ENCODE measurements at places on chromosomes 6 and 20.

GRCh38 chr20:56506103-56506502 is 18.4 kb upstream of the FAM209A start:
- DNase-seq, result no peak

DNA sequence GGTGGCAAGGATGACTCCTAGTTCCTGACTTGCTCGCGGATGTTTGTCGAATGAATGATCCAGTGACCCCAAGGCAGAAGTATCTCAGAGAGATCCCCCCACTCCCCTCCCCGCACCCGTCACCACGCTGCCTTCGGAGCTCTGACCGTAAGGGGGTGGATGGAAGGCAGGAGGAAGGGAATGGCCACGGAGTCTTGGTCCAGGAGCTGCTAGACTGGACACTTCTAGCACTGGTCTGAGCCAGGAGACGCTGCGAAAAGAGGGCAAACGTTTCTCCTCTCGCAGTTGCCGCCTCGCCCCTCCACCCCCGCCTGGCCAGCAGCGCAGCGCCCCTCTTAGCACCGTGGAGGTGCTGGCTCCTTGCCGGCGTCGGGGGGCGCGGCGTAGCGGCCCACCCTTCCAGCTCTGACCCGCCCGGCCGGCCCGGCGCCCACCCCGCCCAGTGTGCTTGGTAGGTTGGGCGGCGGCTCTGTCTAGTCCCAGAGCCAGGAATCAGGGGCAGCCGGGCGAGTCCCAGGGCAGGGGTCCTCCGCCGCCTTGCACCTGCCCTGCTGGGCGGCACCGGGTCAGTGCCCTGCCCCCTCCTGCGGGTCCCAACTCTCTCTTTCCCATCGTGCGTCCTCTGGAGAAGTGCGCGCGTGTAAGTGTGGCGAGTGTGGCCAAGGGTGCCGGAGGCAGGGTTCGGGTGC is 2.4 kb upstream of the DBNDD2 start:
- no peak for DNase-seq

DNA sequence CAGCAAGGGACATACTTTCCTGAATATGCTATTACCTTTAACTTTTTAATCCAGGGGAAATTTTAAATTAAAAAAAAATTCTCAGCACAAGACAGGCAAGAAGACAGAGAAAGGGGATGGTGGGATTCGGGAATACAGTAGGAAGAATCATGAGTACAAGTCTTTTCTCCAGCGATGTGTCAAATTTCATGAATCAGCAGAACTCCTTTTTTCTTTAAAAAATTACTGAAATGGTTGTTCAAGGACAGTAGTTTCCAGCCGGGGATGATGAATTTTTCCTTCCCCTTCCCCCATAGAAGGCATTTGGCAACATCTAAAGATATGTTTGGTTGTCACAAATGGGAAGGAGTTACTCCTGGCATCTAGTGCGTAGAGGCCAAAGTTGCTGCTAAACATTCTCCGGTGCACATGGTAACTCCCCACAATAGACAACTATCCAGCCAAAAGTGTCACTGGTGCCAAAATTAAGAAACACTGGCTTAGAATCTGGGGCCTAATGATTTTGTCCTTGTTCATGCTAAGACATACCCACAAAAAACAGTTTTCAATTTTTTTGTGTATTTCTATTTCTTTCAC is 450.2 kb downstream of the CBLN4 start:
- no peak for DNase-seq

DNA sequence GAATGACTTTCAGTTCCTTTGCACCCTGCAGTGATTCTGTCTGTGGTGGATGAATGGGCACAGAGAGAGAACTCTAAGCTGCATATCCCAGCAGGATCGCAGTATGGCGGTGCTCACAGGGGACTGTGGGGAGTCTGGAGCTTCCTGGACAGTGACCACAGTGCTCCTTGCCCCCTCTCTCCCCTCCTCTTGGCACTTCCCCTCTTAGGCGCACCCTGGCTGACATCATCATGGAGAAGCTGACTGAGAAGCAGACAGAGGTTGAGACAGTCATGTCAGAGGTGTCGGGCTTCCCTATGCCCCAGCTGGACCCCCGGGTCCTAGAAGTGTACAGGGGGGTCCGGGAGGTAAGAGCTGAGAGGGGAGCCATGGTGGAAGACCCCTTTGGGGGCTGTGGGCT is 8.6 kb downstream of the BYSL start:
- no peak for DNase-seq

DNA sequence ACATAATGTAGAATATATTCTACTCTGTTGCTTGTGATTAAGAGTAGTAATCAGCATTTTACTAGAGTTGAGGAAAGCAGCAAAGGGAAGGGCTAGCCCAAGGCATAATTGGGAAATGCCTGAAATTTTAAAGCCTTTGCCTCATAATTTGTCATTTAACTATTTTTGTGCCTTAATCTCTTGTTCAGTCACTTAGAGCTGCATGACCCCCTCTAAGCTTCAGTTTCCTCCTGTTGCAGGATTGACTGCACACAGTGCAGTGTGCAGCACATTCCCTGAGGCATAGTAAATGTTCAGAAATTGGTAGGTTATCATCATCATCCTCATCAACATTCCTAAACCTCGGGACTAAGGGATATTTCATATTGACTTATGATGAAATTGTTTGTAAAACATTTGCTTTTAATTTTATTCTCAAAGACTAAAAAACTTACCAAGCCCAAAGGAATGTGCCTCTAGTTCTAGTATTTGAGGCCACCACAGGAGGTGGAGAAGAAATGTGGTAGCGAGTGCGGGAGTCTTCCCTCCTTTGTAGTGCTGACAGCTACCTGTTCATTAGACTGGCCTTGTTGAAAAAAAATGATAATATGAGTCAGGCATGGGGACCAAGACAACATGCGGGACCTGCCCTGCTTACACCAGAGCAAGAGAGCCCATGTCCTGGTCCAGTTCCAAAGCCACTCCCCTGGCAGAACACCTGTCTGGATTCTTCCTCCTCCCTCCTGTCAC is 14.8 kb upstream of the TENT5A start:
- DNase-seq, result peak; percentile 77

DNA sequence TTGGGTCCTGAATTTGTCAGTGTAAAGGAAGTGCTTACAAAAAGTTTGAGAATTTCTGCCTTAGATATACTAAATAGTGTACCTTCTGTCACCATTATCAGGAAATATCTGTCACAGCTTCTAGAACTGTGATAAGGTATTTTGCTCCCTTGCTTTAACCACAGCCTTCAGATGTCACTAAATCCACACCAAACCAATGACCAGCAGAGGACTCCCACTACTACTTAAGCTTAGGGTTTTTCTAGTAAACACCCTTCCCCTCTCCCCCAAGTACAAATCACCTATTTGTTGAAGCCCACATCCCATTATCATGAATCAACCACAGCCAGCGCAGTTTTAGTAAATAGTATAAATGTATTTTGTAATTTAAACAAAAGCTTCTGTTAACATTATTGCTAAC is 8.6 kb upstream of the JPH2 start:
- DNase-seq, result no peak

- no peak for DNase-seq
Measured at GRCh38 chr6:11416936-11417576, 120.5 kb upstream of the TMEM170B start.

- DNase-seq, result no peak
Measured at GRCh38 chr6:12047304-12047703, 35.2 kb downstream of the HIVEP1 start.

DNA sequence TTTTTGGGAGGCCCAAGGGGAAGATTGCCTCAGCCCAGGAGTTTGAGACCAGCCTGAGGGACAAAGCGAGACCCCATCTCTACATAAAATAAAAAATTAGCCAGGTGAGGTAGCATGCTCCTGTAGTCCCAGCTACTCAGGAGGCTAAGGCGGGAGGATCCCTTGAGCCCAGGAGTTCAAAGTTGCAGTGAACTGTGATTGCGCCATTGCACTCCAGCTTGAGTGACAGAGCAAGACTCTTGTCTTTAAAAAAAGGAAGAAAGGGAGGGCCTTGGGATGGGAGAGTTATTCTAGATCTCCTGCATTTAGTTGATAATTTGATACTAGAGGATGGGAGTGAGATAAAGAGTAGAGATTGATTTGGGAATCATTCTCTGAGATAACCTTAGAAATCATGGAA is 68.1 kb downstream of the ITCH start:
- DNase-seq, result no peak

DNA sequence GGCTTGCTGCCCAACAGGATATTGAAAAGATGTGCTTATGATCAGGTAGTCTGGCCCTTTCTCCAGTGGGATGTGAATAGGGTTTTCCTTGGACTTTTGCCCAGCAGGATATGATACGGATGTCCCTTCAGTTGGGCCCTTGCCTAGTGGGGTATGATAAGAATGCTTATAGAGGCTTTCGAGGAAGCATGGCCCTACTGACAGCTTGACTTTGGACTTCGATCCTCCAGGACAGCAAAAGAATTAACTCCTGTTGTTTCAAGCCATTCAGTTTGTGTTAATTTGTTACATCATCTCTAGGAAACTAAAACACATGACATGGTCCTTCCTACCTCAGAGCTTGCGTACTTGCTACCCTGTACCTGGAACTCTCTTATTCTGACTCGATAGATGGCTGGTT is 9.7 kb upstream of the ZNF334 start:
- no peak for DNase-seq

GRCh38 chr20:52833901-52834300 is 138.3 kb upstream of the TSHZ2 start:
- DNase-seq, result no peak

- no peak for DNase-seq
Measured at GRCh38 chr6:38364127-38364526, 275.6 kb downstream of the BTBD9 start.

DNA sequence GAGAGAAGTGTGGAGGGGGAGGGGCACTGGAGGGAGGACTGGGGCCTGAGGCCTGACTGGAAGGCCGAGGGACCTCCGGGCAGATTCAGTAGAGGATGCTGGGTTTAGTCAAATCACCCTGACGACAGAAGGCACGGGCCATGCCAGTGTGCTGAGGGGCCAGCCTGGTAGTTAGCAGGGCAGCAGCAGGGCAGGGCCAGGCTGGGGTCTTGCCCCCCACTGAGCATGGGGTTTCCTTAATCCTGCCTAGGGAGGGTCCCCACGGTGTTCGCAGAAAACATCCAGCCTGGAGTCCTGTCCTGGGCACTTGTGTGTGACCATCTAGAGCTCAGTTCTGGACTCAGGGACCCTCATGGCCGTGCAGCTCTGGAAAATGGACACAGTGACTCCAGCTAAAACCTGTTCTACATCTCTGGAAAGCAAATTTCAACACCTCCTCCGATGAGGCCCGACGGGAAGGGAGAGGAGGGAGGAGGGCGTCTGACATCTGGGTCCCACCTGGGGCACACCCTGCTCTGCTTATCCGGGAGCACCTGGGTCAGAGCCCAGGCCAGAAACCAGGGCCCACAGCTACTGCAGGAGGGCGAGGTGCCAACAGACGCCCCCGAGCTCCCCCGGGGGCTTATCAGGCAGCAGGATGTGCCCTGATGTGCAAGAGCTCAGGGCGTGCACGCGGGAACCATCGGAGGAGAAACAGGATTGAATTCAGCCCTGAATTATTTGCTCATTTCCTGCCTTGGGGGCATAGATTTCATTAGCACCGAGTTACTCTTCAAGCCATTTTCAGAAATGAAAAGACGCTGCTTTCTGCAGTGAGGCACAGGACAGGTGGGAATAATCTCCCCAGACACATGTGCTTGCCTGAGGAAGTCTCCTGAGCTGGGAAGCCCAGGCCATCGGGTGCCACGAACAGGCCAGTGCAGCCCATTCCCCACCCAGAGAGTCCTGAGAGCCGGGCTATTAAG is 78.0 kb upstream of the MPC1 start:
- DNase-seq, result no peak

- DNase-seq, result peak; percentile 62
Measured at GRCh38 chr6:36724514-36725390, 27.1 kb downstream of the RAB44 start.

- DNase-seq, result no peak
Measured at GRCh38 chr20:37690626-37691369, 3.0 kb upstream of the CTNNBL1 start.

GRCh38 chr20:17909869-17910321 is 58.7 kb downstream of the SNX5 start:
- DNase-seq, result no peak

DNA sequence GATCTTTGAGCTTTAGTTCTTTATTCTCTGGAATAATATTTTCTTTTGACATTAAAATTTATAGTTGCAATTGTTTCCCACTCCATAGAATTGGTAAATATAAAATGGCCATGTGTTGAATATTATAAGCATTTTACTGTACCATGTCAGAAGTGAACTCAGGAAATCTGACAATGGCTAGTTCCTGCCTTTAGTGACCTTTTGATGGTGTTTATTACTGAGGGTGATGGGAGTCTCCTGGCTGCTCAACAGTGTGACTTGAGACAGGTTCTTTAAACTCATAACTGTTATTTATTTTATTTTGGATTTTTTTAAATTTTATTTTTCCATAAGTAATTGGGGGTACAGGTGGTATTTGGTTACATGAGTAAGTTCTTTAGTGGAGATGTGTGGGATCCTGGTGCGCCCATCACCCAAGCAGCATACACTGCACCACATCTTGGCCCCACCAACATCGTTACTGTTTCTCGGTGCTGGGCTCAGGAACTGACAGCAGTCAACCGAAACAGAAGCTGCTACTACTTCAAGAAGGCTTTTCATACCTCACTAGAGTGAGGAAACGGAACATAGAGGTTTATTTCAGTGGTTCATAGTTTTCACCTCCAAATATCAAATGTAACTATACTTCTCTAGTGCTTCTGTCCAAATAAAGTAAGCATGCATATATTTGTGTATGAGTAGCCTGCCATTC is 90.4 kb downstream of the PLEKHG1 start:
- DNase-seq, result no peak

GRCh38 chr20:57996465-57996864 is 232.0 kb downstream of the ANKRD60 start:
- no peak for DNase-seq
